ENCODE measurements at places on chromosomes 7 and 10.

DNA sequence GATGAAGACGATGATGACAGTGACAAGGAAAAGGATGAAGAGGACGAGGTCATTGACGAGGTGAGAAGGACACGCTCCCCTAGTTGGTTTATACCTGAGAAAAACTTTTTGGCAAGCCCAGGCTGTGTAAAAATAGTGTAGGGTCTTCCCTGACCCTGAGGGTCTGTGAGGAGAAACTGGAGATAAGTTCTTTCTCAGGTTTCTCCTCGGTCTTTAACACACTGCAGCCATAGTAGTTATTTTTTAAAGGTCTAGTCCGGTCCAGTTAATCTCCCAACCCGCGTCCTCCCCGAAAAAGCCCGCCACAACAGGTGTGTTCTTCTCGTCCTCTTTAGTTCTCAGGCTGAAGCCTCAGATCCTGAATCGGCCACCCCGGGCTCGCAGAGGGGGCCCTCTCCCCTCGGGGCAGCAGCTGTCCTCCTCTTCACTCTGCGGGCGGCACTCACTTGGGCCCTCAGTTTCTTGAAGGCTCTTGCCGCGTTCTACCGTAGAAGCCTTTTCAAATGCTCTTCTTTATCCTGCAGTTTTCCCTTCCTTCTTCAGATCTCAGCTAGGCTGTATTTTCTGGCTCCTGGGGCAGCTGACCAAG is 411 bp downstream of the BCCIP start:
- no peak for DNase-seq

DNA sequence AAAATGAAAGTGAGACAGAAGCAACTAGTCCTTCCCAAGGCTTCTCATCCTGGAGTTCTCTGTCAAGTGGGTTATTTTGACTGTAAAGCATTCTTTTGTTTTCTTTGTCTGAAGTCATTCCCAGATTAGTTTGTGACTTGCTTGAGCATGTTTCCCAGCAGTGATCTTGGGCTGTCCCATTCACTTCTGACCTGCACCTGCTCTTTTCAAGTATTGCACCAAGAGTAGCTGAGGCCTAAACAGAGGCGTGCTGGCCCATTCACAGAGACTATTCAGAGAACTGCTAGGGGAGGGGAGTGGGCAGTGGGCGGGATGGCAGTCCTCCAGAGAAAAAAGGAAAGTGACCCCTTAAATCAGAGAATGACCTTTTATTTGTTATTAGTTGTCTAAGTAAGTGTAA is 61.3 kb downstream of the CACNA2D1 start:
- no peak for DNase-seq

GRCh38 chr7:151625606-151626005 is 105.9 kb upstream of the RHEB start:
- no peak for DNase-seq

GRCh38 chr10:108791794-108792474 is 1131.4 kb downstream of the XPNPEP1 start:
- no peak for DNase-seq

DNA sequence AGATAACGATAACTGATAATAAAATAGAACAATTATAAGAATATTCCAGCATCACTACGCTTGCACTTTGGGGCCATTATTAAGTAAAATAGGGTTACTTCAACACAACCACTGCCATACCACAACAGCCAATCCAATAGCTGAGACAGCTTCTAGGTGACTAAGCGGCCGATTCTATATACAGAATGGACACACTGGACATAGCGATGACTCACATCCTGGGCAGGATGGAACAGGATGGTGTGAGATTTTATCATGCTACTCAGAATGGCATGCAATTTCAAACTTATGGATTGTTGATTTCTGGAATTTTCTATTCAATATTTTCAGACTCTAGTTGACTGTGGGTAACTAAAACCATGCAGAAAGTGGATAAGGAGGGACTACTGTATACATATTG is 920.9 kb downstream of the LRMDA start:
- no peak for DNase-seq

- no peak for DNase-seq
These were observed 82.8 kb downstream of the PPP1R3C start for GRCh38 chr10:91550021-91550420.

GRCh38 chr10:93597075-93597599 is 3.9 kb downstream of the RBP4 start:
- DNase-seq, result no peak

- DNase-seq, result no peak
These were observed 762.7 kb downstream of the KCNMA1 start for GRCh38 chr10:76874896-76875295.

- DNase-seq, result no peak
These were observed 43.3 kb upstream of the NFKB2 start for GRCh38 chr10:102352066-102352715.

DNA sequence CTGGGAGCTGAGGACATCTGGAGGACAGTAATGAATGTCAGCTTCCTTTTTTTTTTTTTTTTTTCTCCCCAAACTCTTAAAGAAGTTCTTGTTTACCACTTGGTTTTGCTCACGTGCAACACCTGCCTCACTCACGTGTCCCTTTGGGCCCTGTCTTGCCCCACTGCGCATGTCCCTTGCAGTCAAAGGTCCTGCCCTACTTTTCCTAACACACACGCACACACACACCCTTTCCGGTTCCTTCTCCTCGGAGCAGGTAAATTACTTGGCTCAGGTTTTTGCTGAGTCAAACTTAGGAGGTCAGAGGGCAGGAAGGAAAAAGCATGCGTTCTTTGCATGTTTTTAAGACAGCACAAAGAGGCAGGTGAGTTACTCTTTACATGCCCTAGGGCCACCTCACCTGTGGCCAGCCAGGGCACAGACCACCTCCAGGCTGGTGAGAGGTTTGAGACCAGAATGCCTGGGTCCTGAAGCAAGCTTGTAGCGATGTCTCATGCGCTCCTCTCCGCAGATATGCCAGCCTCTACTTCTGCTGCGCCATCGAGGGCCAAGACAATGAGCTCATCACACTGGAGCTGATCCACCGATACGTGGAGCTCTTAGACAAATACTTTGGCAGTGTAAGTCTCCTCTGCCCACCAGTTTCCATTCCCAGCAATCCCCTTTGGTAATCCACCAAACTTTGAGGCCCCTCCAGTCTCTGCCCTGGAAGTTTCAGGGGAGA is 2.8 kb downstream of the AP1S1 start:
- no peak for DNase-seq

GRCh38 chr10:4082861-4083260 is 297.9 kb upstream of the KLF6 start:
- no peak for DNase-seq

GRCh38 chr7:85041605-85042216 is 145.1 kb downstream of the SEMA3D start:
- DNase-seq, result no peak

- no peak for DNase-seq
These were observed 182.9 kb downstream of the PFKFB3 start for GRCh38 chr10:6385665-6386064.

All from spinal cord (tissue), 10 donors.